ENCODE measurements at places on chromosomes 11 and 22.

DNA sequence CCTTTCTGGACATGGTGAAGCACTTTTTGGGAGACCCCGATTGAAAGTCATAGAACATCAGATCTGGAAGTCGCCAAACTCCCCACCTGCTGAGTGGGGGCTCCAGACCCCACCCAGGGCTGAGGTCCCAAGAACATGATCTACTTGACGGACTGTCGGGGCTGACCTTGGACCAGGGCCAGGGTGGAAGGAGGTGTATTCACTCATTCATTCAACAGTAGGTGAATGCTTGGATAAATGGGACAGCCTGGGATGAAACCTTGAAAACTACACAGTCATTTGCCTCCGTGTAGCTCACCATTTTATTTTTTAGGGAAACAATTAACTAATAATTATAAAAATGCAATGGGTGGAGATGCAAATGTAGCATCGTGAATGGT, 629.0 kb downstream of the BRD1 start:
- DNase-seq = no peak

GRCh38 chr22:33012833-33013450, 45.2 kb downstream of the SYN3 start:
- DNase-seq = no peak

DNA sequence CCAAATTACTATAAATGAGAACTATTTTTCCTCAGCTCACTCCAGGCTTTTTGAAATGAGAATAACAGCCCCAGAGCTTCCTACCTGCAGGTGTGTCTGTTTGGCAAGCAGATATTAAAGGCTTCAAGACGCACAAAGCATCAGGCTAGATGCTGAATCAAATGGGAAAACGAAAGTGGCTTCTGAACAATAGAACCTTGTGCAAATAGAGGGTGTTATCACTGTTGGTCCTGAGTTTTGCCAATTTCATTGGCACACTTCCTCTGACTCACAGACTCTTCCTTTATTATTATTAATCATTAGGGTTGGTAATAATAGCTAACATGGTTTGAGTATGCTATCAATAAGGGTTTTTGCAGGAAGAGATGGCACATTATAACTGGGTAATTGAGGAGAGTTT, 13.4 kb downstream of the SYT13 start:
- DNase-seq = no peak

DNA sequence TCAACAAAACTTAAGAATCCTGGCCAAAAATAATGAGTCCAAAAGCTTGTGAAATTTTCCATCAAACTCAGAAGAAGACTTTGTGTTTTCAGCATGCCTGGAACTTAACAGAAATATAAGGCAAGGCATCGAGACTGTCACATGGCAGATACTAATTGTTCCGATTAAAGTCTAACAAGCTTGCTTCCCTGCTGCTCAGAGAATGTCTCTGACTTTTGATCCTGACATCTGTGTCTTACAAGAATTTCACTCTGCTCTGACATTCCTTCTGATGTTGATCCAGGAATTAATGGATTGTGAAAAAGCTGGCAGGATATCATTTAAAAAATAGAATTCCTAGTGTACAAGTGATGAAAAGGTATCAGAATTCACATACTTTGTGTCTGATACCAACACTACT, 170.2 kb downstream of the DCDC1 start:
- no peak for DNase-seq

DNA sequence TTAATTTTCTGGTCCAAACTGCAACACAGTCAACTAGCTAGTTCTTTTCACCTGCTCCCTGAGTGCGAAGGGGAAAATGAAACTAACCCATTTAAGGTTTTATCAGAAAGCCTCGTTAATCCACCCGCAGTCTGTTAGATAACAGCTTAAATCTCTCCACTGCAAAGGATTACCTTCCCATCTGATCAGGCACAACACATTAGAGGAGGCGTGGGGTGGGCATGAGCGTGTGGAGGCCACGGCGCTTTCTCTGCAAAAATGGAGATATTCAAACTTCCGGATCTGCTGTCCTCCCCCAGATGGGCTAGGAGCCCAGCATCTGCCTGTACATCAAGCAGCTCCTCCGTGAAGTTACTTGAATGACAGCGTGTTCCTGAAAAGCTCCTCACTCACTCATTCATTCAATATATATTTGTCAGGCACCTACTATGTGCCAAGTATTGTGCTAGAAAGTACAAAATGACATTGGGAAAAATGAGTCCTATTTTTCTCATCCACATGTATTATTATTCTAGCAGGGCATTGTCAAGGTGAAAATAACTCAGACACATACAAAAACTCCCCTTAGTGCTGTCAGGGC, 13.5 kb upstream of the ANKK1 start:
- DNase-seq = no peak

DNA sequence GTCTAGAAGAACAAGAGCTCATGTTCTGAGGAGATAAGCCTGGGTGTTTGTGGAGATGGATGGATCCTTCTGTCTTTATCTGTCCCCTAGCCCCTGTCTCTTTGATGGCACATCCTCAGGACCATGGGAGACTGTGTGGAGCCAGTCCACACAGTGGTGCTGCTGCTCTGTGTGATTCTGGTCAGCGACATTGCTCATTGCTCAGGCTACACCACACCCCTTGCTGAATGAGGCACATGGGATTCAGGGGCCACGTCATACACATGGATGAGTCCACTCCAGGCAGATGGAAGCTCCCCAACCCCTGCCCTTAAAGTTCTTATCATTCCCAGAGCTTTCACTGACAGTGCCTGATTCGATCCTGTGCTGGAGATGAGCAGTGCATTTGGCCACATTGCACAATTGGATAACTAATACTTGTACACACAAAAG, 222.2 kb downstream of the NAV2 start:
- peak; percentile 61 for DNase-seq

GRCh38 chr11:92751594-92751993, 217.9 kb upstream of the MTNR1B start:
- DNase-seq = no peak

GRCh38 chr11:123654566-123655081, at the start of gene SCN3B:
TSS of gene SCN3B (minus strand) at chr11:123654624. CDS start at chr11:123653801, 823 bp downstream.
- DNase-seq = peak; percentile 30
